NCI-H187 treated with DMSO at 0.1 percent for 48 hours (cell line): ENCODE measurements at places on chromosomes 3 and 15.

DNA sequence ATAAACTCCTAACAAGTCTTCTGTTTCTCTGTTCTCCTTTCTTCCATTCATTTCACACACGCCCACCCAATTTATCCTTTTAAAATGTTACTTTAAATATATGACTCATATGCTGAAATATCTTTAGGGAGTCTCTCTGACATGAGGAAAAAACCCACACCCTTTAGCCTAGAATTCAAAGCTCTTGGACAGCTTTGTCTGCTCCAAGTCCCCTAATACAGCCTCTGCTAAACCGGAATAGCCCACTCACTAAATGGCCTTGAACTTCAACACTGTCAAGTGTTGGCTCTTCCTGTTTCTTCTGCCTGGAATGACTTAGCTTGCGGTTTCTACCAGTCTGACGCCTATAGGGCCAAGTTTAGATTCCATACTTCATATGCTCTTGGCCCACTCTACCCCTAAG, 3.3 kb upstream of the CD96 start:
- no peak for DNase-seq

DNA sequence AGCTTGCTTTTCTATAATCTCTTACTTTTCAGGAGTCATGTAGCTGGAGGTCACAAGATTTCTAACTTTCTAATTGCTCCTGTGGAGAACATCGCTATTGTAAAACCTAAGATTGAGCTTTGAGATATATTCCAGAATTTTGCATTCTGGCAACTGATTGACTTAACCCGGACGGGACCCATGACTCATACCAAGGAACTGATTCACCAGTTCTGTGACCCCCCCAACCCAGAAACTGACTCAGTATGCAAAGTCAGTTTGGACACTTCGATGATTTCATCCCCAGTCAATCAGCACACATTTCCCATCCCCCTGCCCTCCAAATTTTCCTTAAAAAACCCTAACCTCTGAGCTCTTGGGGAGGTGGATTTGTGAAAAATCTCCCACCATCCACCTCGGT, 396.5 kb upstream of the GBE1 start:
- no peak for DNase-seq

DNA sequence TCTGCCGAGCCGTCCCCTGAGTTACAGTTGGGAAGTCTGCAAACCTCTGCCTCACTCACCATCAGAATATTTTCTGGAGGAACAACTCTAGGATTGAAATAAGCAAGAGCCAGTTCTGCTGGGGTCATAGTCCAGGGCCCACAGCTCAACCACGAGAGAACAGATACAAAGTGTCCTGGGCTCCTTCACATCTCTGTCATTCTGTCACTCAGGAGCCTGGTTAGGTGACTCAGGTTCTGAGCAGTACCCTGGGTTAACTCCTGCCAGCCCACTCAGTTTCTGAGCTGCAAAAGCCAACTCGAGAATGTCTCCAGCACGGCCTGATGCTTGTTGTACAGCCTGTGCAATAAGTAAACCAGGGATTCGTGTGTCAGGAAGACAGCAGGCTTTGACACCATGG, 155.7 kb downstream of the SLCO3A1 start:
- DNase-seq, result no peak

DNA sequence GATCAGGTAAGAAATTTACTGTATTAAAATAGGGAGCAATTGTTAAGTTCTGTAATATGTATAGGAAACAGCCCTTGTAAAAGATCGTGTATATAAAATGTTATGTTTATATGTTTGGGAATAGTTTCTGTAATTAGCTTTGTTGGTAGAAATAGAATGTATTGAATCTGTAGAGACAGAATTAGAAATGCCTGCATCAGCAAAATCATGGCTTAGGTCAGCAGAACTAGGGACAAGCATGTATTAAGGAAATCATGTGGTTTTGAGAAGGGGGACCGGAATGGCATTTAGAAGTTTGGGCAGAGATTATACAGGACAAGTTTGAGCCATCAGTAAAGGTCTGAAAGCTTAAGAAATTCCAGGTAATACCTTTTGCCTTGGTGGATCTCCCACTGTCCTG, 177.9 kb downstream of the ERC2 start:
- no peak for DNase-seq

DNA sequence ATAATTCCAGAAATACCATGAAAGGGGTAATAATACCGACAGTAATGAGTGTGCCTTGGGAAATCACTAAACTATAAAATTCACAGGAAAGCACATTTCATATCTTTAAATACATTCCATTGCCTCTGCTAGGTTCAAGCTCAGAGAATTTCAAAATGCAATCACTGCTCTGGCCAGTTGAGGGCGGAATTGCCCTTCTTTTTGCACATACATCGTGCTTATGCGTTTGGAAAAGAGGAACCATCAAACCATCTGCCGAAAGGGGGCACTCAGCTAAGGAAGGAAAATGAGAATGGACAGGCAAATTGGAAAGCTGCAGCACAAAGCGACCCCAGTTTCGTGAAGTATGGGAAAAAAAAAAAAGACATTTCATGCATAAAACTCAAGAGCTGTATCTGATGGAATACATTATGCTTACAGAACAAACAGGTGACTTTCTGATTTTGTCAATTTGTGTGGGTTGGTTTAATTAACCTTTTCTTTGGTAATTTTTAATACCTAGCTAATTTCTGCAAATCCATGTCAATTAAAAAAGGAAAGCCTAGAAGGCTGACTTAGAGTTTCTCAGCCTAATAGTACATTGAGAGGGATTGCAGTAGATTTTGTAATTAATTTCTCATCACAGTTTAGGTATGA, 61.4 kb downstream of the TUSC7 start:
- peak; percentile 39 for DNase-seq

DNA sequence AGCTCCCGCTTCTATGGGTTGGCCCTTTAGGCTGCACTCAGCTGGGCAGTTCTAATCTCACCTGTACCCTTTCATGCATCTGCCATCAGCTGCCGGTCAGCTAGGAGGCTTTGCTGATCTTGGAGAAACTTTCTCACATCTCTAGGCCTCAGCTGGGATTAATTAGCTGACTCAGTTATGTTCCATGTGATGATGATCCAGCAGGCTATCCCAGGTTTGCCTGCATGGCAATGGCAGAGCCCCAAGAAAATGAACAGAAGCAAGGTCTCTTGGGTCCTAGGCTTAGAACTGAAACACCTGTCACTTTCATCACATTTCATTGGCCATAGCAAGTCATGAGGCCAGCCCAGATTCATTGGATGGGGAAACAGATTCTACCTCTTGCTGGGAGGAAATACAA, 304.6 kb upstream of the TBC1D5 start:
- no peak for DNase-seq

DNA sequence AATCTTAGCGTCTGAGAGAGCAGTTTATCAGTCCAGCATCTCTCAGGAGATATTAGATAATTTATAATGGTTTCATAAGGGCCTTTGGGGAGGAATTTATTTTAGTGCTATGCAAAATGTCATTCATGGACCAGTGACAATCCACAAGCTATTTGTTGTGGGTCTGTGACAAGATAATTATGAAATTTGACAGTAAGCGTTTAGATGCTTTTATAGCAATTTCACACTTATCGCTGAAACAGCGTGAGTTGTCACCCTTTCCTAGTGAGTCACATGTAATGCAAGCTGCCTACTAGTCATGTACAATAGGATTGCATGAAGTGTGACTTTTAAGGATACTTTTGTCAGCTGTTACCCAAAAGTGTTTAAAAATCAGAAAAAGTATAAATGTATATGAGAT, 315.6 kb upstream of the THBS1 start:
- DNase-seq, result no peak

GRCh38 chr3:185912512-185912911, 25.3 kb downstream of the TRA2B start:
- no peak for DNase-seq

DNA sequence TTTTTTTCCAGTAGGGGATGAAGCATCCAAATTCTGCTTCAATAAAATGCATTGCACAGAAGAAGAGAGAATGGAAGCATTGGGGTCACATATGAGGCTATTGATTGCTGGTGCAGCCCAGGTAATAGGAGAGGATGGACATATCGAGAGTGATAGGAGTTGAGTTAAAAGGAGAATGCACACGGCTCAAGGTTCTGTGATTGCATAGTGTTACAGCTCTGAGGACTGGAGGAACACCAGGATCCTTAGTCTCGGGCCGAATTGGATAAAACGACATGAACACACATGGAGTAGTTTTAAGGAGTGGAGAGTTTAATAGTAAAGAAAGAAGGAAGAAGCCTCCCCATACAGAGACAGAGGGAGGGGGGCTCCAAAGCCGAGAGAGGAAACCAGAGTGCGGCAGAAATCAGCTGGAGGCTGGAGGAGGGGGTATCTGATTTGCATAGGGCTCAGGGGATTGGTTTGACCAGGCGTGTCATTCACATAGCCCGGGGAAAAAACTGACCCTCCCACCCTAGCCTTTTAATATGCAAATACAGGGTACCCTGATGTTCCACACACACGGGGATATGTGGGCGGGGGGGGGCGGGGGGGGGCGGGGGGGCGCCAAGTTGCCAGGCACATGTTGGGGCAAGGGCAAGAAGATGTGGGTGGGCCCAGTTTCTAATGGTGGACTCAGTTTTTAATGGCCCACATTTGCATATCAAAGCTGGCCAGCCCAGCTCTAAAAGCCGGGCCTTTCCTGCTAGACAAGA, 156.9 kb downstream of the AGBL1 start:
- no peak for DNase-seq
